Uterus (tissue), 4 donors: ENCODE measurements at places on chromosomes 16 and 17. TPM values are rescaled to one million over a fixed set of nuclear protein-coding genes. Genes with fewer than 3 reads are reported as not detected.

TMC6 gene
- 56.1 TPM for total RNA-seq

C16orf92 gene
- total RNA-seq, result not detected

GNAO1 gene
- not detected for total RNA-seq

KRT32 gene
- total RNA-seq, result not detected

DHRS7C gene
- not detected for total RNA-seq

GNG13 gene
- total RNA-seq, result not detected

HOXB5 gene
- total RNA-seq, result 0.59 TPM

SEPHS2 gene
- 17.1 TPM for total RNA-seq

PLD6 gene
- total RNA-seq, result 0.77 TPM

SCN4A gene
- not detected for total RNA-seq

TMEM97 gene
- total RNA-seq, result 11.6 TPM

NME3 gene
- 35.3 TPM for total RNA-seq

KRT36 gene
- total RNA-seq, result not detected

TLCD3B gene
- total RNA-seq, result not detected

CD300E gene
- 0.07 TPM for total RNA-seq
